ENCODE measurements at places on chromosomes 1 and 21.

GRCh38 chr1:221782970-221783369 lies 41.1 kb upstream of the DUSP10 start:
- DNase-seq = no peak

DNA sequence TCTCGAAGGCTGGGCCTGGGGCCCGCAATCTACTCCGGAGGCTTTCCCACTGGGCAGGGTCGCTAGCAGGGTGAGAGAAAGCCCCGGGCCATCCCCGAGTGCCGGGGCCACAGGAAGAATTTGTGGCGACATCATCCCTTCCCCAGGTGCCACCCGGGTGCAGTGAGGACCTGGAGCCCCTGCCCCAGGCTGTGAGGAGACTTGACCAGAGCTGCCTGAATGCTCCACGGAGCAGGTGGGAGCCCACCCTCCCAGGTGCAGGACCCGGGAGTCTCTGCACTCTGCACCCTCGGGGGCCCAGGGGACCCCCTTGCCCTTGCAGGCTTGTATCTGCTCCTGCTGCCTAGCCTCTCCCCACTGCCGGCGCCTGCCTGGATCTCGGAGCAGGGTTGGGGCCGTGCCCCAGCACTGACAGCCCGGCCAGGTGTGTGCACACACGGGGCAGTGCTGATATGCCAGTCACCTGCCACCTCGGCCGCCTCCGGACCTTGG lies 67.5 kb upstream of the RGS7 start:
- no peak for DNase-seq

GRCh38 chr1:167258858-167259257 lies 38.2 kb downstream of the POU2F1 start:
- no peak for DNase-seq

- peak; percentile 25 for DNase-seq
Measured at GRCh38 chr1:175481126-175482070, 262.0 kb downstream of the TNR start.

GRCh38 chr21:26499495-26499894 lies 73.6 kb downstream of the CYYR1 start:
- no peak for DNase-seq

DNA sequence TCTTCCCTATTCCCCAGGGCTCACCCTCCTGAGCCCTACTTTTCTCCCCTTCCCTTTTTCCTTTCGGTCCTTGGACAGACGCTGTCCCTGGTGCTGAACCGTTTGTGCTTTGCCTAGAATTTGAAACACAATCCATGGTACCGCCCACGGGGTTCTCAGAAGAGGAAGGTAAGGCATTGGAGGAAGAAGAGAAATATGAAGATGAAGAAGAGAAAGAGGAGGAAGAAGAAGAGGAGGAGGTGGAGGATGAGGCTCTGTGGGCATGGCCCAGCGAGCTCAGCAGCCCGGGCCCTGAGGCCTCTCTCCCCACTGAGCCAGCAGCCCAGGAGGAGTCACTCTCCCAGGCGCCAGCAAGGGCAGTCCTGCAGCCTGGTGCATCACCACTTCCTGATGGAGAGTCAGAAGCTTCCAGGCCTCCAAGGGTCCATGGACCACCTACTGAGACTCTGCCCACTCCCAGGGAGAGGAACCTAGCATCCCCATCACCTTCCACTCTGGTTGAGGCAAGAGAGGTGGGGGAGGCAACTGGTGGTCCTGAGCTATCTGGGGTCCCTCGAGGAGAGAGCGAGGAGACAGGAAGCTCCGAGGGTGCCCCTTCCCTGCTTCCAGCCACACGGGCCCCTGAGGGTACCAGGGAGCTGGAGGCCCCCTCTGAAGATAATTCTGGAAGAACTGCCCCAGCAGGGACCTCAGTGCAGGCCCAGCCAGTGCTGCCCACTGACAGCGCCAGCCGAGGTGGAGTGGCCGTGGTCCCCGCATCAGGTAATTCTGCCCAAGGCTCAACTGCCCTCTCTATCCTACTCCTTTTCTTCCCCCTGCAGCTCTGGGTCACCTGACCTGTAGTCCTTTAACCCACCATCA lies 10.4 kb downstream of the BCAN start:
- no peak for DNase-seq

- DNase-seq = no peak
Measured at GRCh38 chr1:7954683-7955082, 6.8 kb upstream of the PARK7 start.

- DNase-seq = peak; percentile 76
Measured at GRCh38 chr21:42220138-42220701, 1.3 kb downstream of the ABCG1 start.

DNA sequence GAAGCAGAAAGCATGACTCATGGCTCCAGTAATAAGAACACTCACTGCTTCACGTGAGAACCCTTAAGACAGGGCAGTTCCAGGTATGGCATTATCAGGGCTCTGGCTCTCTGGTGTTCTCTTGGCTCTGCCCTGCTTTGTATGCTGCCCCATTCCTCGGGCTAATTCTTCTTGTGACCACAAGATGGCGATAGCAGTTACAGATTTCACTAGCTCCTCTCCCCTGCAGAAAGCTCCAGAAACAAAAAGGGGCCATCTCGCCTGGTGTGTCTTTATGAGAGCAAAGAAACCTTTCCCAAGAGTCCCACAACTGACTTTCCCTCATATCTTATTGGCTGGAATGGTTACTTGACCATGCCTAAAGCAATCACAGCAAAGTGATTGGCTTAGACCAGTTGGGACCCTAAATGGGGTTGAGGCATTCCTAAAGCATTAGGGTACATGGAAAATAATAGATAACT lies 60.1 kb downstream of the F3 start:
- peak; percentile 66 for DNase-seq

- no peak for DNase-seq
Measured at GRCh38 chr1:2433936-2434655, 21.7 kb upstream of the PEX10 start.

DNA sequence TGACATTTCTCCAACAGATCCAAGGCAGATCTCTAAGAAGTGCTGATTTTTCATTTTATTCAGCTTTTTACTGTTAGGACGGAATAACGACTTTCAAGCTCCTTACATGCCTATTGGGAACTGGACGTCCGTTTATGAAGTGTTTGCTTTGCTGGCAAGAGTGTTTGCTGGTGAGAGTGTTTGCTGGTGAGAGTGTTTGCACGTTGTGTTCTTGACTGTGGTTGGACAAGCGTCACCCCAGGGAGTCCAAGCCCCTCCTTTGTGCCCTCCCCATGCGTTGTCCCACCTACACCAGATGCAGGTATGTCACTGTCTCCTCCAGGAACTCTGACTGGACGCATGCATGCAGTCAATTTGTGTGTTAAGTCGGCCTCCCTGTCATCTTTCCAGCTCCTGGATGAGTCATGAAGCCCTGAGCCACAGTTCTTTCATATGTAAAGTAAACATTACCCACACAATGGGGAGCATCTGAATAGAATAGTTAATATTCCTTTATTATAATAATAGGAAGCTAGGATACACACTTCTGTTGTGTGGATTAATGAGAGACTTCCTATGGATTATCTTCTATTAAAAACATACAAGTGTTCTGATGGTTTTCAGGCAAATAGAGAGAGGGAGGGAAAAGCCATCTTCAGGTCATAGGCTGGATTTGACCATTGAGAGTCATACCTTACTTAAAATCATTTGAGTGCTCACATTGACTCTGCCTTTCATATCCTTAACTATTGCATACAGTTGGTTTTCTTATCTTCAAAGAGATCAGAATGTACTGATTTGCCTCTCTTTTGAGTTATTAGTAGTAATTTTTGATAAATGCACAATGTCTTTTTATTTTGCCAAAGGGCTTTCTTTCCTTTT lies 119.2 kb downstream of the GALNT2 start:
- peak; percentile 47 for DNase-seq

DNA sequence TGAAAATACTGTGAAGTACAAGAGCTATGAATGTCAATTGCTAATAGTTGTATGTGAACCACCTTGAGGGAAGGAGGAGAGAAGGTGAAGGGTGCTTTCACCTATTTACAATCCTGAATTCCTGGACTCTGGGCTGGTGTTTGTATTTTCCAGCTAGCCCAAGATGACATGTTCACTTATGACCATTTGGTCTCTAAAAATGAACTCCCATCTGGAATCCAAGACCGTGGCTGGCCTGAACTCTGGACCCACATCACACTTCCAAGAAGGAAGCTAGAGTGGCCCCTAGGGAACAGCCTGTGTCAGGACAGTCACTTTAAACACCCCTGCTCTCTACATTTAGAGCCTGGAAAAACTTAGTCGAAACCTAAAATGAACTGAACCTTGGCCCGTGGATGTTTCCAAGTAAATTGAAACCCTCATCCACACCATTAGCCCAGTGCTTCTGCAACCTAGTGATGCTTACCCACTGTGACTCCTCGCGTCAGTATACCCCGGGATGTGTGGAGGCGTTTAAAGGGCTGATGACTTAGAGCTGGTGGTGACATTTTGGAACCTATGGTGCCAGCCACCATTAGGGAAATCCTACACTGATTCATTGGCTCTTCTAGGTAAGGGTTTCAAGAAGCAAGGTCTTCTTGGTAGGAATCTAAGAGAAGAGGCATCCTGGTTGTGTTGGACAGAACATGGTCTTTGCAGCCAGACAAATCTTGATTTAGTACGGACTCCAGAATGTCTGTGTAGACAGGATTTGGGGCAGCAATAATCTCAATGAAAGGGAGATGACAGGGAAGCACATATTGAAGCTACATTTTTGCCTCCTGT lies 171.5 kb upstream of the IRF2BP2 start:
- no peak for DNase-seq

- no peak for DNase-seq
Measured at GRCh38 chr1:13651279-13651678, 48.7 kb upstream of the PRDM2 start.

- no peak for DNase-seq
Measured at GRCh38 chr1:117017062-117017461, 15.5 kb downstream of the CD101 start.

DNA sequence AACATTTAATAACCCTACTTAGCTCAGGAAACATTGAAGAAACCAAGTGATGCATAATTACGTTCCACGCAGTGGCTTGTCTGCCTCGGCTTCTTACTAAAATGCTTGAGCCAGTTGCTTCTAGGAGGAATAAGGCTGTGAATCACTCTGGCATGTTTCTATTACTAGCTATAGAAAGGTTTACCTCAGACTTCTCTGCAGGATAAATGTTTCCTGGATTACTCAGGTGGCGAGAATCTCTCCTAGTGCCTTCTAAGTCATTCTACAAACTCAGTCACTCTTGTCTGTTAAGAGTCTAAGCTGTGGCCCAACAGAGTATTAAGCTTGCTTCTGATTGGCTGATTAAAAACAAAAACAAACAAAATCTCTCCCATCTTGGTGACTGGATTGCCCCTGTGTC lies 92.0 kb upstream of the RALGPS2 start:
- DNase-seq = no peak

- DNase-seq = no peak
Measured at GRCh38 chr1:106536741-106537140, 519.7 kb upstream of the PRMT6 start.

GRCh38 chr1:3629561-3630160 lies 4.8 kb downstream of the TPRG1L start:
- DNase-seq = no peak

DNA sequence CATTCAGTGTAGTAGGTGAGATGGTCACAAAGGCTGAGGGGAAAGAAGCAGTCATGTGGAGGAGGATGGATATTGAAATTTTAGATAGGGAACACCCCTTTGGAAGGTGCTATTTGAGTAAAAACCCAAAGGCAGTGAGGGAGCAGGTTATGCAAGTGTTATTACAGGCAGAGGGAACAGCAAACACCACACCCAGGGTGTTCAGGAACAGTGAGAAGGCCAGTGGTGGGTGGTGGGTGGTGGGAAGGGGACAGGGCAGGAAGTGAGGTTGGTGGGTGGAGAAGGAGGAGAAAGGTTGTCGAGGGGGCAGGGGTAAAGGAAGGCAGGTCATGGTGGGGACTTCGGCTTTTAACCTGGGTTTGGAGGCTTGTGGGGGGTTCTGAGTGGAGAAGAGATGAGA lies 39.2 kb upstream of the SCMH1 start:
- no peak for DNase-seq

DNA sequence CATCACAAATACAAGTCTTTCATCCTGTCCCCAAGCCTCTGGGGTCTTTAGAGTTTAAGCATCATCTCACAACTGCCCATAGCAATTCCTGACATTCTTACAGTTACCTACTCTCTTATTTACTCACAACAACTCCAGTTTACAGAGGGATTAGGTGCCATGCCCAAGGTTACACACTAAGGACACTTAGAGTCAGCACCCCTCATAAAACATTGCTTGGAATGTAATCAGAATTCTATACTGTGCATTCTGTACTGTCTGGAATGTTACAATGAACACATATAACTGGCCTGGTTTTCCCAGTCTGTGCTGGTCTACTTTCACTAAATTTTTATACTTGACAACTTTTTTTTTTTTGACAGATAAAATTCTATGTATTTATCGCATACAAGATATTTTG lies 14.5 kb upstream of the RBM15 start:
- no peak for DNase-seq

DNA sequence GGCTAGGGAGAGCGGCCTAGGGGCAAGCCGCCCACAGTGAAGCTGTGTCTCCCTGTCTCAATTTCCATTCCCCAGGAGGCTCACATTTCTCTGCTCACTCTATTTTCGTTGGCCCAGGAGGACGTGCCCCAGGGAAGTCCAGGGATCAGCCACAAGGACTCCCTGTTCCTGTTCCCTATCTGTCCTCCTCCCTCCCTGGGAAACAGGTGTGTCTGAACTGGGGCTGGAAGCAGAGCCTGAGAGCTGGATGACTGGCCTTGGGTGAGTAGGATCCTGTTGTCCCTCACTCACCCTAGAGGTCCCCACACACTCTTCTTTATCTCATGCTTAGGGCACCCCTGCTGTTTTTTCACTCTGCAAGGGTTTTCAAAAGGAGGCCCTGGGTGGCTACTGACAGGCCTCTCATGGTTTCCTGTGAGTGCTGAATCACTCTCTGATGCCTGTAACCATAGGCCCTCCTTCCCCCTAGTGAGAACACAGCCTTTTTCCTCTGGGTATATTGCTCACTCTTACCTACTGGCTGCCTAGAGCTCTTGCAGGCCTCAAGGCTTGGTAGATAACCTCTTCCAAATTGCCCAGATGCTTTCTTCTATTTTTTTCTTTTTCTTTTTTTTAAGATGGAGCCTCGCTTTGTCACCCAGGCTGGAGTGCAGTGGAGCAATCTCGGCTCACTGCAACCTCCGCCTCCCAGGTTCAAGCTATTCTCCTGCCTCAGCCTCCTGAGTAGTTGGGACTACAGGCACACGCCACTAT lies 3.3 kb upstream of the UTP11 start:
- peak; percentile 83 for DNase-seq

- peak; percentile 55 for DNase-seq
Measured at GRCh38 chr1:30759718-30760281, 2.2 kb upstream of the LAPTM5 start.

- no peak for DNase-seq
Measured at GRCh38 chr1:26524181-26524580, 5.4 kb upstream of the RPS6KA1 start.

DNA sequence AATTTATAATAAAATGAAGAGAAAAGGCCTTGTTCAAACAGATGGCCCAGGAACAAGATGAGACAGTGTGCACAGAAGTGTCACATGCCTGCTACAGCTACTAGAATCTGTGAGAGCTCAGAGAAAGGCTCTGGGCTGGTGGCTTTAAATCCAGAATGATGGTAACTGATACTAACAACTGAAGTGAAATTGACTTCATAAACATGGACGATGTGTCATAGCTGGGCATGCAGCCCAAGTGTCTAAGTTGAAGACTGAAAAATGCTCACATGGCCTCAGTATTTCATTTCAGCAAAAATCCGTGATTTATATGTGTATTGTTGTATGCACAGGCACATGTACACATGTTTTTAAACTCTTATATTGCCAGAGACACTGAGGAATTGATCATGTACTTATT lies 208.3 kb upstream of the RUNX1 start:
- no peak for DNase-seq

- DNase-seq = peak; percentile 52
Measured at GRCh38 chr1:1540090-1540817, at the start of gene TMEM240. TMEM240 (minus strand) TSS chr1:1540624; CDS start chr1:1540346, 278 bp downstream.
